ENCODE measurements at places on chromosomes 4 and X. TPM values are rescaled to one million over a fixed set of nuclear protein-coding genes. Genes with fewer than 3 reads are reported as not detected.

DNA sequence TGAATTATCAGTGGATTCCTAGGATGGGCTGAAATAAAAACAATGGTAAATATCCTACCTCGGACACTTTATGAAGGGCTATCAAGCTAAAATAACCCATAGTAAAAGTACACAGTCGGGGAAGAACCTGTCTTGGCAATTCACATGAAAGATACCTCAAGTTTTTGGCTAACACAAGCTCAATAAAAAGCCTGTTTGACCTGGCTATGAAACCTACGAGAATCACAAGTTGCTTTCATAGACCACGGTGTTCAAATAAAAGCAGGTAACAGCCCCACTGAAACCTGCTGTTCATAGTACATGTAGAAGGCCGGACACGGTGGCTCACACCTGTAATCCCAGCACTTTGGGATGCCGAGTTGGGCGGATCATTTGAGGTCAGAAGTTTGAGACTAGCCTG lies 12.3 kb downstream of the RLIM start:
- DNase-seq: no peak

- DNase-seq: no peak
These were observed 72.5 kb downstream of the SLC16A2 start for GRCh38 chrX:74493806-74494205.

The TMEM47 gene
- total RNA-seq: 32.2 TPM

DNA sequence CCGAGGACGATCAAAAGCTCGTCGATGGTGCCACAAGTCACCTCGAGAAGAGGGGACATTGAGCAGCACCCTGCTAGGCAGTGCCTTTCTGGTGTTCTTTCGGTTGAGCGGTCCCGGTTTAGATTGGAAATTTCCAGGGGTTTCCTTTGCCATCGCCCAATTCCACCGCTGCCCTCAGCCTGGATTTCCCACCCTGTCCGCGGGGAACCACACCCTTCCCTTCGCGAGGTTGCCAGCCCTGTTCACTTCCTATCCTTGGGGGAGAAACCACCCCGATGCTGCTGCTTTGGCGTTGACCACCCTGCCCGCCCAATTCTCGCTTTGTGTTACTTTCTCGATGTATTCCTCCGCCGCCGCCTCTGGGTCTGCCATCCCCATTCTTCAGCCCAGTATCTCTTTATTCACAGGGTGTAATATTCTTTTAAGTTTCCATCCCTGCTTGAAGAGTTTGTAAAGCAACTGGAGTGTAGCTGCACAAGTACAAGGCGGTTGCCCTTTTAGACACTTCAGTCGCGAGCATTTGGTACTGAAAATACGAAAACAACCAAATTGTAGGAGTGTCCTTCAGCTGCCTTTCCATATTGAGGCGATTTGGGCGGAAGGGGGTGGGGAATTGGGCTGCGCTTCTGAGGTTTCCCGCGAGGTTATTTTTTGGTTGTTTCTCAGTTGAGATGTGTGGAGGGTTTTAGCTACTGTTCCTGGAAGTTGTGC lies 1.1 kb downstream of the OGT start:
- peak; percentile 56 for DNase-seq

The ARHGAP36 gene
- not detected for total RNA-seq

DNA sequence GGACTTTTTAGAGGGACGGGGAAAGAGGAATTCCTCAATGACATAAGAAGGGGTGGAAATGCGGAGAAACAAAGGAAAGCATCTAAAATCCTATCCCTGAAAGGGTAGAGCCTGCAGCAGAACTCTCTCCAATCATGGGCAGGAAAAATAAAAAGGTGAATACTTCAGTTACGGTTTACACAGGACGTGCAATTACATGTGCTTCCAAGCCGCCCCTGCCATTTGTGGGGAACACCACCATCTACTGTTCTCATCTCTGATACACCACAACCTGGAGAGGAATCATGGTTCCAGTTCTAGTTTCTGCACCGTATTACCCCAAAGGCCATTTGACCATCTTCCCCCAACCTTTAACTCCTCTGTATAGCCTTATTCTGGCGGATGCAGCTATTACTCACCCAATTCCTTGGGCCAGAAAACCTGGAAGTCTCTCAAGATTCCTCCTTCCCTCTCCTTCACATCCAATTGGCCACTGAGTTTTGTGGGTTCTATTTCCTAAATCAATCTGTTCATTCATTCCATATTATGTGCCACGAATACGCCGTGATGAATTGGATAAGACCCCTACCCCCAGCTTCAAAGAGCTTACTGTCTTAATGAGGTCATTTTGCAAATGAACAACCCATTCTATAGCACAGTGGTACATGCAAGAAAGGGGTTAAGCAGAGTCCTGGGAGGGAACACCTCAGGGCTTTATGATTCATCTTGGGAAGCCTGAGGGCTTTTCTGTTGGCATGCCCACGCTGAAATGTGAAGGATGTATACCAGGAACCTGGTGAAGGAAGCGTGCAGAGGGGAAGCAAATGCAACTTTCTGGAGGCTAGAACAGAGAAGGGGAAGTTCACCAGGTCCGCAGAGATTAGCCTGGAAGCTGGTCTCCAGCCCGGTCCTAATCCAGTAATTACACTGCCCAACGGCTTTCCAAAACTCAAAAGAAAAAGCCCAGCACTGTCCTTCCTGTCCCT lies 1.4 kb upstream of the MSL3 start:
- no peak for DNase-seq

The HPGD gene
- not detected for total RNA-seq

All from fibroblast of villous mesenchyme (primary cell).